ENCODE measurements at places on chromosomes 7 and 10.

GRCh38 chr10:97589479-97589878 lies at the start of gene C10orf62:
C10orf62 (plus strand) TSS chr10:97589721; CDS start chr10:97589898, 177 bp downstream.
- DNase-seq, result no peak

DNA sequence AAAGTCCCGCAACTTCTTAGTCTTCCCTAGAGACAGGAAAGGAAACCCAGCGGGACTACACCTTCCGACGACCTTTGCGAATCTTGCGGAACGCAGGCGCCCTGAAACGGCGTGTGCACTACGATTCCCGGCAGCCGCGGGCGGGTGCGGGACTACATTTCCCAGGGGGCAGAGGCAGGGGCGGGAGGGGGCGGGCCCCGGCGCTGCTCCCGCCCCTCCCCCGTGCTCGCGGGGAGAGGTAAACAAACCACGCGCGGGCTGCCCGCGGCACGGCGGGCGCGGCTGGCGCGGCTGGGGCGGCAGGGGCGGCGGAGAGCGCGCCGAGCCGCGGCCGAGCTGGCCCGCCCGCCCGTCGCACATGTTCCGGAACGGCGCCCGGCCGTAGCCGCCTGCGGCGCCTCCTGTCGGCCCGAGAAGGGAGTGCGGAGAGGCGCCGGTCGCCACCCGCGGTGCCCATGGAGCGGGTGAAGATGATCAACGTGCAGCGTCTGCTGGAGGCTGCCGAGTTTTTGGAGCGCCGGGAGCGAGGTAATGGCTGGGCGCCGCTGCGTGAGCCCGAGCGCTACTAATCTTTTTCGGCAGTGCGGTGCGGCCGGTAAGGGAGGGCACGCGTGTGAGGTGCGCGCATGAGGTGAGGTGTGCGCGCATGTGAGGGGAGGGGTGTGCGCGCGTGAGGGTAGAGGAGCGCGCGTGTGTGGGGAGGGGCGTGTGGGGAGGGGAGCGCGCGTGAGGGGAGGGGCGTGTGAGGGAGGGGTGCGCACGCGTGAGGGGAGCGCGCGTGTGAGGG lies 18.5 kb downstream of the MXI1 start:
- peak; percentile 82 for DNase-seq

- DNase-seq, result no peak
Measured at GRCh38 chr7:99010281-99010680, 131.9 kb downstream of the TRRAP start.

- DNase-seq, result no peak
Measured at GRCh38 chr10:120205368-120206018, 251.5 kb upstream of the PLPP4 start.

GRCh38 chr10:58724781-58725180 lies 212.1 kb downstream of the BICC1 start:
- no peak for DNase-seq

- DNase-seq, result no peak
Measured at GRCh38 chr10:18737841-18738240, 78.6 kb downstream of the ARL5B start.

DNA sequence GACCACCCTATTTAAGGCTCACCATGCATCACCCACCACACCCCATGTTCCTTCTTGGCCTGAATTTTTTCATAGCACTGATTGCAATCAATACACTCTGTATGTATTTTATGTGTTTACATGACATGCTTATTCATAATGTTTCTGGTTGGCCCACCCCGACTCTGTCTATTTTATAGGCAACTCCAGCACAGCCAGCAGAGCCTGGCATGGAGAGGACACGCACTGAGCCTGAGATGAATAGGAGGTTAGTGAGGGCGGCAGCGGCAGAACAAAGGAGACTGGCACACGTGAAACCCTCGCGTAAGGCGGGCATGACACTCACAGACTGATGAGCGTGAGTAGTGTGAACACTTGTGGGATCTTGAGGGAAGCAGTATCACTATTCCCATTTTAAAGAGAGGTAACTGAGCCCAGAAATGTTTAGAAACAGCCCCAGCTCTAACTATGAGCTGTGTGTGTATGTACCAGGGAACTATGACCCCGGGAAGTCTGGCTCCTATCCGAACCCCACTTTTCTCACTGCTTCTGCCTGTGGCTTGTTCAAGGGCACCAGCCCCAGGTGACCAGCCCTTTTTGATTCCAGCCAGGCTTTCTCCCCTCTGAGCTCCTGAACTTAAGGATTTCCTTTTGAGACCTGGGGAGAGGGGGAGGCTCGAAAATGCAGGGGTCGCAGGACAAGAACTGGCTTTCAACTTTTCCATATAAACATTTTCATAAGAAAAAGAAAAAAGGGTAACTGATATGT lies 113.3 kb downstream of the ARHGAP22 start:
- DNase-seq, result no peak

DNA sequence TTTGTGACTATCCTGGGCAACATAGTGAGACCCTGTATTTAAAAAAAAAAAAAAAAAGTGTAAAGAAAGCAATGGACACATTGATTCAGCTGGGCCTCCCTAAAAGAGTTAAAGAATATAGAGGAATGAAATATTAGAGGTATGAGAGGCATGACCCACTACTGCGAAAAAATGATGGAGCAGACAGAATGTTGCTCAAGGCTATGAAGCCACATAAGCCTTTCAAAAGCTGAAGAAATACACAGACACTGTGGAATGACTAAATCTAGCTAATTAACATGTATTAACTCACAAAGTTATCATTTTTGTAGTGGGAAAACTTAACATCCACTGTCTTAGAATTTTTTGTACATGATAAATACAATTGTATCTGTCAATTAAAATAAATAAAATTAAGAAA lies 107.3 kb downstream of the HGF start:
- DNase-seq, result no peak

DNA sequence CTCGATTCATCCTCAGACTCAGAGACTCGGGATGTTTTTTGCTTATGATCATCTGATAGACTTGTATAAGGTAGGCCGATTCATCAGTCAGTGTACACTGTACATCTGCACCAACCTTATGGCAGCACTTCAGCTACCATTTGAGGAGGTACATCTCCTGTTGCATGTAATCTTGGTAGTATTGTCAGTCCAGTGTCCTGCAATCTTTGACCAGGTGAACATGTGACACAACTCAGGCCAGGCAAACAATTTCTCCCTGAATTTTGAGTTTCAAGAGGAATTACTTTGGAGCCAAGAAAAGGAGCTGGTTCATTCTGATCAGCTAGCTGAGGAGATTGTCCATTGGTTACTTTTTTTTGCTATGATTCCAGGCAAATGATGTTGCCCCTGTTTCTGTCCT lies 19.7 kb upstream of the WASL start:
- DNase-seq, result no peak

DNA sequence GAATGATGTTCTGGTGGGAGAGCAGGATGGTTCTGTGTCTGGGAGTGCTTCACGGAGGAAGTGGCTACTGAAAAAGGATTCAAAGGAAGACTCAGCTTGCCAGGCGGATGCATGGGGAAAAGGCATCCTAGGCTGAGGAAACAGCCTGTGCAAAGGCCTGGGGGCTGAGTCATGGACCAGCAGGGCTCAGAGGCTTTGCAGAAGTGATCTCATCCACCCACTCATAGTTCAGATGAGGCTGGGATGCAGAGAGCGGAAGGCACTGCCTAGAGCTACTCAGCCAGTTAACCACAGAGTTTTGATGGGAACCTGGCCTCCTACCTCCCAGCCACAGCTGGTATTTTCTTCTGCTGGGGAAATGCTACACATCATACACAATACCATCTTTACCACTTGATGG lies 15.8 kb upstream of the ADAMTS14 start:
- DNase-seq, result no peak

DNA sequence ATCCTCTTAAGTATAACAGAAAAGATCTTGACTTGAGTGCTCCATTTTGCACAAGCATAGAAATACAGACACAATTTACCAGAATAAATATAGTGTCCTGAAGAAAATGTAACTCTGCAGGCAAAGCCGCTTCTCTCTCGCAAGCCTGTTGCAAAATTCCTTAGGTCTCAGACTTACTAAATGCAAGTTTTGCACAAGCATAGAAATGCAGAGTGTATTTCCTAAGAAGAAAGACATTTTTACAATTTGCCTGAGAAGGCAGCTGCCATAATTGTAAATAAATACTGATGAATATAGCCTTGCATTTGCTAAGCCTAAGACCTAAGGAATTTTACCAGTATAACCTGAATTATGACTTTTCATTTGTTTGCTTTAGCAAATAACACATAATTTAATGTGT lies 67.1 kb downstream of the AGMO start:
- no peak for DNase-seq

DNA sequence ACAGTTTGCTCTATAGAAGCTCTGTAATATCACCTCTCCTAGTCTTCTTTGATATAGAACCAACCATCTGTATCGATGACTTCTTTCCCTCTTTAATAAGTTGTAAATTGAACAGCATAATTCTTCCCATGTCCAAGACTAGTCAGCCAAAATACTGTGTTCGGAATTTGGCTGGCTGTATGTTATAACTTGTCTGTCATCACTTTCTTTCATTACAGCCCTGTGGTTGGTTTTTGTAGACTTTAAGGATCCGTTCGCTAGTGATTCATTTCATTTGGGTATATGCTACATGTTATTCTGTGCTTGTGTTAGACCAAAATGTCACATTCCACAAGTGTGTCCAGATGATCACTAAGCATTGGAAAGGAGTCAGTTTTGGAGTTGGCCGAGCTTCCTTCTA lies 155.4 kb upstream of the ITGB1 start:
- no peak for DNase-seq

DNA sequence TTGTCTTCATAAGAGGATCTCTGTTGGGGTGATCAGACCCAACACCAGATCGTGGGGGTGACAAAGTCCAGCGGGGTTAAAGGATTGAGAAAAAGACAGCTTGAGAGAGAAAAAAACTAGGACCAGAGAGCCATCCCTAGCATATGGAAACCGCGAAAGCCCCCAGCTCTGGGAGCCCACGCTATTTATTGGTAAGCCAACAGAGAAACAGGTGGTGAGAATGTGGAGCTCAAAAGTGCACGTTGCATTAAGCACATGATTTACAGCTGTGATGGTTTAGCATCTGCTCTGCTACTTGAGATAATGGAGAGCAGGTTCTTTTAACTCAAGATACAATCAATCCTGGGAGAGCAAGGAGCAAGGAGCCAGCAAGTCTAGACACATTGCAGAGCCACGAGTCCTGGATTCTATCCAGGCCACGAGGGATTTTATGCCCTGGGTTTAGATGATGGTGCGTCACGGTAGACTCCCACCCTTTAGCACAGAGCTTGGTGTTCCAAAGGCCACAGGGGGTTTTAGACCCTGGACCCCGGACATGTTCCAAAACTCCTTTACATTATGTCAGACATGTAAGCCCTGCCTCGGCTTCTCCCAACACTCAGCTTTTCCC lies 755.2 kb upstream of the SORCS1 start:
- no peak for DNase-seq

GRCh38 chr7:104923010-104923421 lies 91.0 kb upstream of the KMT2E start:
- no peak for DNase-seq

DNA sequence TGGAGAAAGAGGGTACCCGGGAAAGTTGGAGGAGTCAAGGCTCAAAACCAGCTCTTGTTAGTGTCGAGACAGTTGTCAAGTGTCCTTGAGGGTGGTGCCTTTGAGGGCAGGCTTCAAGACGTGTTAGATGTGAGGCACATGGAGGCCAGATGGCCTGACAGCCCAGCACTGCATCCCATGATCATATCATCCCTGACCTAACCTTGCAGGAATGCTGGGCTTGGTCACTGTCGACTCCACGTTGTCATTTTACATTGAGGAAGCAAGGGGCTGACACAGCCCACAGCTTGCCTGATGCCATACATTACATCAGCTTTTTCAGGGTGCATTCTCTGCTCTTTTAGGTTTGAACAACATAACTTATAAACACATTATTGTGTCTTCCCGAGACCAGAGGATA lies 114.1 kb downstream of the ABCA13 start:
- DNase-seq, result no peak

GRCh38 chr10:132229834-132230556 lies 43.2 kb downstream of the DPYSL4 start:
- no peak for DNase-seq

- no peak for DNase-seq
Measured at GRCh38 chr10:62625484-62625883, 179.0 kb upstream of the ADO start.

DNA sequence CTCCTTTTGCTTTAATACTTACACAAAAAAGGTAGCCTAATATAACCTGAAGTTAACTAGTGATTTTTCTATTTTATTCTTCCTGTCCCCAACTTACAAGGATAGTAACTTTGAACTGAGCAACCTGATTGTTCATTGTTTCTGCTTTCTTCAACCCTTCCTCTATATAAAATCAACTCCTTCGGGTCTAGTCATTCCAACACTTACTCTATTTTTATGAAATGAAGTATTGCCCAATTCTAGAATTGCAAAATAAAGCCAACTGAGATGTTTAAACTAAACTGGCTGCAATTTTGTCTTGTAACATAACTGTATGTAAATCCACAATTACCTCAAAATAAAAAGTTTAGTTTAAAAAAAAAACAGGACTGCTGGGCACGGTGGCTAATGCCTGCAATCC lies 20.3 kb upstream of the DNA2 start:
- no peak for DNase-seq

- no peak for DNase-seq
Measured at GRCh38 chr7:146956853-146957252, 840.3 kb downstream of the CNTNAP2 start.

- DNase-seq, result no peak
Measured at GRCh38 chr10:110959379-110960332, 40.3 kb downstream of the SHOC2 start.

GRCh38 chr7:74283858-74284447 lies 5.3 kb upstream of the CLIP2 start:
- no peak for DNase-seq

GRCh38 chr7:78690174-78690573 lies 763.3 kb downstream of the MAGI2 start:
- DNase-seq, result no peak

DNA sequence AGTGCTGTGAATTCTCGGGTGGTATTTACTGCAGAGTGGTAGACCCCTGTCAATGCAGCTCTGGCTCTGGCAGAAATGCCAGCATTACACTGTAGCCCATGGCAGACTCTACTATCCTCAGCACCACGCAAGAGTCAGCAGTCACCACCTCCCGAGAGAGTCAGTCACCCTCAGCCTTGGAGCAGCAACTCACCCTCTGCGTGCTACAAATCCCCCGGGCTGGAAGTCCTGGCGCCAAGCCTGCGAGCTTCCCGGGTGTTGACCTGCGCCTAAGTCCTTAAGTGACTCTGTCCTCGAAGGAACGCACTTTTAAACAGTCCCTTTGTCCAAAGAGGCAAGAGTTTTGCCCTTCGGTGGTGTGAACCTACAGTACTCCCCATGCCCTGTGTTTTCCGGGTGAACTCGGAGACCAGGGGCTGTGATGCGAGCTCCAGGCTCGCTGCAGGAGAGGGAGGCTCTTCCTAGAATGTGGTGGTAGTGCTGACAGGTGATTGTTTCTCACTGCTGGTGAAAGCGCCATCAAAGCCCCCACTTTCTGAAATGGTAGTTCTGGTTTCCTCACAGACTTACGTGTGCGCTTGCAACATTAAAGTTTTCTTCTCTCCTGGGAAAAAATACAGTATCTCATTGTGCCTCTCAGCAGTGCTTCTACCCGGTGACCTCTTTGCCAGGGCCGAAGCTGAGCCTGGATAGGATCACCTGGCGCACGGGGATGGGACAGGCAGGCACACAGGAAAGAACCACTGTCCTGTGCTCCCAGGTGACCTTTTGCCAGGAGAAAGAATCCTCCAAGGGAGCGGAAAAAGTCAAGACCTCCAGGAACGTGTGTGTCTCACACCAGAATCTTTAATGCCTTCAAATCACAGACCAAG lies 33.1 kb upstream of the MBL2 start:
- DNase-seq, result no peak

All from hypothalamus (tissue), 51 donors.